ENCODE measurements at places on chromosomes 5 and 9.
A peak's percentile ranks its signal among the peaks of the same experiment; 100 is the strongest.

- no peak for DNase-seq
These were observed 161.9 kb downstream of the PPP2R2B start for GRCh38 chr5:146716636-146717035.

DNA sequence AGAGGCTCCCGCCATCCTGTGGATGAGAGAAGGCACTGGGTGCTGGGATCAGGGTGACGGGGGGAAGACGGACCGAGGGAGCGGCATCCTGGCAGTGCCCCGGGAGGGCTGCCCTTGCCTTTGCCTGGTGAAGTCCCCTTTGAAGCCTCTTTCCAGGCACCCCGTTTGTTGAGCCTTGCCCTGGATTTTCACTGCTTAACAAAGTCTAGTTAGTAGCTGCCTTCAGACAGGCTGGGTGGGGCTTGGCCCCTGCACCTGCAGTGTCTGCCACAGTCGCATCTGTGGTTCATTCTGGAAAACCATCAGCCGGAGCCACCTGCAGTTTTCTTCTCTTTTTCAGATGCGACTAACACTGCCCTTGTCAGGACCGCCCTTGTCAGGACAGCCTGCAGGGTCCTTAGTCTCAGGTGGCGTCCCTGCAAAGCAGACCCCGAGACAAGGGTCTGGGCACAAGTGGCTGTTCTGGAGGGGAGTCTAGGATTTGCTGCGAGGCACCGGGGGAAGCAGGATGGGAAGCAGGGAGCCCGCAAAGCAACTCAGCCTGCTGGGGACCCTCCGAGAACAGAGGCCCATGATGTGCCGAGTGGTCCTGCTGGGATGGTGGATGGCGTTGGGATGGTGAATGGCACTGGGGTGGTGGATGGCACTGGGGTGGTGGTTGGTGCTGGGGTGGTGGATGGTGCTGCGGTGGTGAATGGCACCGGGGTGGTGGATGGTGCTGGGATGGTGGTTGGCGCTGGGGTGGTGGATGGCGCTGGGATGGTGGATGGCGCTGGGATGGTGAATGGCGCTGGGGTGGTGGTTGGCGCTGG lies 147.9 kb upstream of the COL5A1 start:
- DNase-seq, result no peak

DNA sequence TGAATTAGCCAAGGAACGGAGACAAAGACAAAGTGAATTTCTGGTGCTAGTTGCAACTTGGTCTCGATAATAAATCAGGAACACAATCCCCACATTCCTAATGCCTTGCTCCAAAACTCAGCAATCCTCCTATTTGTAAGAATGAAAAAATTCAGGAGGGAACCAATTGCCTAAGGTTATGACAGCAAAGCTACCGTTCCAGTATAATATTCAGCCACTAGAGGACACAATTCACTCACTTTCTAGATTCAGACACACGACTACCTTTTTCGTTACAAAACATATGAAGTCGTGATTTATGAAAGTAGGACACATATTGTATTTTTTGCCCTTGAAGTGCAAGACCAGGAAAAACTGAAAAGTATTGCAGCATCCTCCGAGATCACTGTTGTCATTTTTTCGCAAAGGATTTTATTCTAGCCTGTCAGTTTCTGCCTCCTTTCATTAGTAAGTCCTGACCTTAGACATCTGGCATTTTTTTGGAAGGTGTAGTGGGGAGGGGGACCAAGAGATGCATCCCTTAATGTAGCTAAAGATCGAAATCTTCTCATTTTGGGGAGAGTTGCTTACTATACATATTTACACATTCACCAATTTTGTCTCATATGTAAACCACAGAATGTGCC lies 133.1 kb downstream of the DOCK8 start:
- peak; percentile 12 for DNase-seq

DNA sequence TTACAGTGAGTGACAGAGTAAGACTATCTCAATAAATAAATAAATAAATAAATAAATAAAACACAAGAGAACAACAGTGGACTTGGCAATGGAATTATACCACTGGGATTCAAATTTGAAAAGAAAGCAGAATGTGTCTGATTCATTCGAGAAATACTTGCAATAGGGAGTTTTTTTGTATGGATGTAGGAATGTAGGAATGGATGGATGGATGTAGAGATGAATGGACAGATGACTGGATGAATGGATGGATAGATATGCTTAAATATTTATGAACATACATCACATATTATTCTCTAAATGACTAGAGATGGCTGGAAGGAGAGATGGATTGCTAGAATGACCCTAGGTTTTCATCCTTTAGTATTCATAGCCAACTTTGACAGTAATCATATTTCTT lies 22.0 kb upstream of the CEMIP2 start:
- no peak for DNase-seq

GRCh38 chr5:109701792-109702191 lies 12.1 kb downstream of the MAN2A1 start:
- no peak for DNase-seq

GRCh38 chr5:2001300-2001699 lies 118.6 kb upstream of the IRX4 start:
- DNase-seq, result no peak

- no peak for DNase-seq
These were observed 6.4 kb upstream of the GPR150 start for GRCh38 chr5:95613514-95613913.

GRCh38 chr9:86355814-86356213 lies 1.6 kb upstream of the TUT7 start:
- no peak for DNase-seq

GRCh38 chr9:110048976-110049698 lies 158.8 kb downstream of the C9orf152 start:
- no peak for DNase-seq
